Thoracic aorta (tissue), 2 donors: ENCODE measurements at places on chromosomes 16 and 17.
A peak's percentile ranks its signal among the peaks of the same experiment; 100 is the strongest.

GRCh38 chr16:67736858-67737257, 17.7 kb upstream of the GFOD2 start:
- no peak for DNase-seq

- no peak for DNase-seq
Observed at GRCh38 chr17:40910441-40910841, 25.4 kb upstream of the KRT20 start.

GRCh38 chr16:11560701-11561453, 25.8 kb downstream of the LITAF start:
- no peak for DNase-seq

- DNase-seq: no peak
Observed at GRCh38 chr16:60405286-60405685, 1631.0 kb downstream of the CDH8 start.

- DNase-seq: no peak
Observed at GRCh38 chr17:68141050-68141449, 105.5 kb downstream of the KPNA2 start.

- DNase-seq: no peak
Observed at GRCh38 chr16:60123392-60124023, 1389.4 kb upstream of the GOT2 start.

- no peak for DNase-seq
Observed at GRCh38 chr16:7585705-7586104, 253.1 kb downstream of the RBFOX1 start.

- DNase-seq: peak; percentile 51
Observed at GRCh38 chr16:77971306-77972061, 50.9 kb upstream of the CLEC3A start.

DNA sequence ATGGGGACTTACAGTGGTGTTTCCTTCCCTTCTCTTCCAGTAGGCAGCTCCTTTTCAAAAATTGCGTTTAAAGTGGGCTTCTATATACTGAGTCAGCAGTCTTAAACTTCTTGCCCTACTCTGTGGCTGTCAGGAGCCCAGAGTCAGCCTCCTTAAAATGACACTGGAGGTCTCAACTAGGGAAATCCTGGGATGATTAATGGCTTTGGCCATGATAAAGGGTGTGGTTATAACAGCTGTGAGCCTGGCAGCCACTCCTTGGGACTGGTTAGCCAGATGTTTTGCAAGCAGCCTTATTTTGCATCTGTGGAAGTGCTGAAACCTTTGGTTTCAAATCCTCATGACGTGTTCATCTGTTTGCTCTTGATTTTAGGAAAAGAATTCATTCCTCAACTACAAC, 25.0 kb downstream of the TAC4 start:
- no peak for DNase-seq

DNA sequence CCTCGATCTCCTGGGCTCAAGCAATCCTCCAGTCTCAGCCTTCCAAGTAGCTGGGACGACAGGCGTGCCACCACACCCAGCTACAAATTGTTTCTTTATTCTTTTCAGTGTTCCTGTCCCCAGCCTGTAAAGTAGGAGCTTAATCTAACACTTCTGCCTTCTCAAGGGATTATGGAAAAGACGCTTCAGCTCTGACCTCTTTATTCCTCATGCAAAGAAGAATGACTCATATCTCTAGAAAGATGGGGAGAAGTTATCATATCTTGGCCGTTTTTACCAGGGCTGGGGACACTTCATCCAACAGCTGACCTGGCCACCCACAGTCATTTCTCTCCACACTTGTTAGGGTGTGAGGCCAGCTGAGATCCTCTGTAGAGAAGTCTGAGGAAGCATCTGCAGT, 172.6 kb downstream of the HAPSTR1 start:
- DNase-seq: no peak

DNA sequence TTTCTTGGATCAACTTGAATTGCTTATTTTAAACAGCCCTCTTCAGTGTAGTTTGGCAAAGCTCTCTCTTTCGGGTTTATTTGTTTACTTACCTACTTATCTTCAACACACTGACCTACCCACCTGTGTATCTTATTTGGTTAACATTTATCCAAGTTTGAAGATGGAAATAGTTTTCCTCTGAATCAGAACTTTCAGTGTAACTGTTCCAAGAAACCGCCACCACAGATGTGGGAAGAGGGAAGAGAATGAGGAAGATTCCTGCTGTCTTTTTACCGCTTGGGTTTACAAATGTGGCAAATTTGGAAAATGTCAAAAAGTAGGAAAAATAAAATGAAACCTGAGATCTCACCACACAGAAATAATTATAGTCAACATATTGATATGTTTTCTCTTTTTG, 115.8 kb downstream of the MSI2 start:
- DNase-seq: no peak

GRCh38 chr17:56812901-56813388, 20.8 kb downstream of the C17orf67 start:
- DNase-seq: no peak

DNA sequence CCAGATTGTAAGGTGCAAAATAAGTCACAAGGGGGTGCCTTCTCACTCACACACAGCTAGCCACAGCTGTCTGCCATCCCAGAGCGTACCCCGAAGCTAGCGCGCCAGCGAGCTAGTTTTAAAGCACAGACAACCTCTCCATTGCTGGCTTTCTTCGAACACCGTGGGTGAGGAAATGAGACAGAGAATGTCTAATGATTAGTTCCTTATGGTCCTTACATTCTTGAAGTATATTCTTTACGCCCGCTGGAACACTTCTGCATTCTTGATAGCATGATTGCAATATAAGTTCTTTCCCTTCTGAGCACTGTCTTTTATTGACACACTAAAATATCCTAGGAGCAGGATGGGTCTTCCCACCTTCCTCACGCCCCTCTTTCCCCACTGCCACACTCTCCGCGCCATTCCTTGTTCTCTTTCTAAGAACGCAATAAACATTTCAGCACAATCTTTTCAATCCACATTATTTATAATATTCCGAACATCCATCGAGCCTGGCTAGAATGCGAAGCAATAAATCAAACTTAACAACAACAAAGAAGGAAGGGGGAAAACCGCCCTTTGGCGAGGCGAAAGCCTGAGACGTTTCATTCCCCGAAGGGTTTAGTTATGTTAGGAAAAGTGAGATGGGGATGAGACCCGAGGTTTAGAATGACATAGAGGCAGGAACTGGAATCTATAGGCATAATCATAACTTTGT, 251.3 kb downstream of the NTN1 start:
- DNase-seq: no peak

GRCh38 chr17:10051112-10051511, 146.0 kb upstream of the RCVRN start:
- no peak for DNase-seq

GRCh38 chr17:81390873-81391255, 4.4 kb upstream of the BAHCC1 start:
- DNase-seq: no peak

DNA sequence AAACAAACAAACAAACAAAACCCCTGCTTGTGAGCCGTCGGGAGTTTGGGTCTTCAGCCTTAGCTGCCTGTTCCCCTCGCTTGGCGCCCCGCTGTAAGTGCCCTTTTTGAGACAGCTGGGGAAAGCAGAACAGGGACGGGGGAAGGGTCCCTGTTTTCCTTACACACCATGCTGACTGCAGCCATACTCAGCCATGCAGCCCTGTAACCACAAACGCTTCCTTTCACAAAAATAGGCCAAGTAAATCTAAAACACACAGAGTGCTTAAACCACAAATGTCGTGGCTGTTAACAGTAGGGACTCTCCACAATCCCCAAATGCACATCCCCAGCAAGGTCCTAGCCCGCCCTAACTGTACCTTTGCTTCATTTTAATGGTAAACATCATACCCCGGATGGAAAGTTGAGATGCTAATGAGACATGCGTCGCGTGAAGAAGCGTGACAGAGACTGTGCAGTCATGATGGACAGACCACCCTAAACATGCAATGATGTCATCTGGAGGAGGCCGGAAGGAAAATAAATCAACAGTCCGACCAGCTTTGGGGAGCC, 129.9 kb downstream of the MGAT5B start:
- DNase-seq: no peak

DNA sequence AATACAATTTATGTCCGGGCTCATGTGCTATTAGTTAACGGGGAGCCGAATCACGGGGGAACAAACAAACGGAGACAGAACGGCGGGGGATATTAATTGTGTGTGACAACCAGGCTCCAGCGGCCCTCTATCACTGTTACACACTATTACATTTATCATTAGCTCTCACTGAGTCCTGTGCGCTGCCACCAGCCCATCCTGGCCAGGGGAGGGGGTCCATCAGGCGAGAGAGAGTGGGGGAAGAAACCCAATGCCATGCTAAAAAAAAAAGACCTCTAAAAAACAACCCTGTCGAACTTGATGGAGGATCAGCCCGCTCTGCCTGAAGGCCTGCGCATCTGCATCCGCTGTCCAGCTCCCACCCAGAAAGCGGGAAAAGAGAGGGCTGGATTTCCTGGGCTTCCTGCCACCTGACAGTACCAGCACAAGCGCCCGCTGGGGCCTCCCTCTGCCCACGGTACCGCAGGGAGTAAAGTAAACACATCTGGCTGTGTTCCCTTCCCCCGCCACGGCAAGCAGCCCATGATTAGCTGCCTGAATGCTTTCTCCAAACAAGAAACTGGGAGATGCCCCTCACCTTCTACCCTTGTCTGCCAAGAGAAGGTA, 41.7 kb downstream of the PIPOX start:
- DNase-seq: no peak

DNA sequence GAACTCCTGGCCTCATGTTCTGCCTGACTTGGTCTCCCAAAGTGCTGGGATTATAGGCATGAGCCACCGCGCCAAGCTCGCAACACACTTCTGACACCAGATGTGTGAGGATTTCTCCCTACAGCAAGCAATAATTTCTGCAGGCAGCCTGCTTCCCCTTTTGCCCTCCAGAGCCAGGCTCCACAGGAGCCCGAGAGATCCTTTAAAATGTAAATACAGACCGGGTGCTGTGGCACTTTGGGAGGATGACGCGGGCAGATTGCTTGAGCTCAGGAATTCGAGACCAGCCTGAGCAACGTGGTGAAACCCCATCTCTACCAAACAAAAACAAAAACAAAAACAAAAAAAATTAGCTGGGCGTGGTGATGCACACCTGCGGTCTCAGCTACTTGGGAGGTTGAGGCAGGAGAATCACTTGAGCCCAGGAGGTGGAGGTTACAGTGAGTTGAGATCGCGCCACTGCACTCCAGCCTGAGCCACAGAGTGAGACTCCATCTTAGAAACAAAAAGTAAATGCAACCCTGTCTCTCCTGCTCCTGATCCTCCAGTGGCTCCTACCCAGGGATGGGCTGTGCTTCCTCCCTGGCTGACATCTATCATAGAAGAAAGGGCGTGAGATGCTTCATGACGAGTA, 14.7 kb downstream of the C16orf96 start:
- DNase-seq: no peak

- DNase-seq: no peak
Observed at GRCh38 chr17:64259922-64260321, 3.1 kb downstream of the TEX2 start.

DNA sequence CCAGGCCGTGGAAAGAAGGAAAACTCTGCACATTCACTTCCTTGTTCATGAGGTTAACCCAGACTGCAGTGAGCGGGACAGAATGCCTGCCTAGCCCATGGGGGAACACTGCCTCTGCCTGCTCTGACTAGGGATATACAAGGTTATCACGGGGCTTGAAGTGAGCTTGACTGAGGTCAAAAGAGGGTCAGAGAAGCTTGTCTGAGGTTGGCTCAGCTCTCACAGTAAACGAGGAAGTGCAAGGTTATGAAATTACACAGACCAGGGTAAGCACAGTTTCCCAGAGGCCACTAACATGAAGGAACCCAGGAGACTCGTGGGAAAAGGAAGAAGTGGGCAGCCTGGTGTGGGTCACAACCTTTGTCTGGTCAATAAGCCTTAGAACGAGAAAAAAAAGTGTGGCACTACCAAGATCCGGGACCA, 28.7 kb downstream of the HIC1 start:
- DNase-seq: no peak

DNA sequence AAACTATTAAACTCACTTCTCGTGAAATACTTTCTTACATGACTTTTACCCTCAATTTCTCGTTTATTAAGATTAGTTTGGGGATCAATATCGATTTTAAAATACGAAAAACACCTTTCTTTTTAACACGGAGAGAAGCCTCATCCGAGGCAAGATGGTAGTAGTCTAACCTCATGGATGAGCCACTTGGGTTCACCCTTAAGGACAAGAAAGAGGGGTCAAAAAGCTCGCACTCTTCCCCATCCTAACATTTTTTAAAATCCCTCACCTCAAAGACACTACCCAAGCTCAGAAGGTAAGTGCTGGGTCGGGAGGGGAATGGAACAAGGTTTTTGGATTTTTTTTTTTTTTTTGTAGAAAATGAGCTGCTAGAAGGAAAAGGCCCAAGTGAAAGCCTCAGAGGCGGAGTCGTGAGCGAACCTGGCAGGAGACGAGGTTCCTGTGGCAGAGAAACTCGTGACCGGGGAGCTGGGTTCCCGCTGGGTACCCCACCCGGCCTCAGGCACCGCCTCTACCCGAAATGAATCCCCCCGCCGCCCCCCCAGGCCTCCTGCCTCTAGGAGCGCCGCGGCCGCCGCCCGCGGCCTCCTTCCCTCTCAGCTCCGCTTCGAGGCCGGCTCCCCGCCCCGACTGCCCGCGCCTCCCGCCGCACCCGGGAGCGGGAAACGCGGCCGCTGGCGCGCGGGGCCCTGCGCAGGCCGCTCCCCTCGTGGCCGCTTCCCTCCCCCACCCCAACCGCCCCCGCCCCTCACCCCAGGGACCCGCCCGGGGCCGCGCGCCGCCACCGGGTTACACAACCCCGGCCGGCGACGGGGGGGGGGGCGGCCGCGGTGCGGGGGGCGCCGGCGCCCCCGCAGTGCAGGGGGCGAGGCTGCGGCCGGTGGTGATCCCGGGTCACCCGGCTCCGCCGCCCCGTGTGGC, 1.6 kb downstream of the NUFIP2 start:
- peak; percentile 9 for DNase-seq

GRCh38 chr16:24966031-24966430, 49.1 kb downstream of the ARHGAP17 start:
- DNase-seq: no peak

GRCh38 chr17:17412326-17412725, 64.5 kb upstream of the MED9 start:
- no peak for DNase-seq

GRCh38 chr16:62068747-62069146, 32.5 kb upstream of the CDH8 start:
- no peak for DNase-seq

DNA sequence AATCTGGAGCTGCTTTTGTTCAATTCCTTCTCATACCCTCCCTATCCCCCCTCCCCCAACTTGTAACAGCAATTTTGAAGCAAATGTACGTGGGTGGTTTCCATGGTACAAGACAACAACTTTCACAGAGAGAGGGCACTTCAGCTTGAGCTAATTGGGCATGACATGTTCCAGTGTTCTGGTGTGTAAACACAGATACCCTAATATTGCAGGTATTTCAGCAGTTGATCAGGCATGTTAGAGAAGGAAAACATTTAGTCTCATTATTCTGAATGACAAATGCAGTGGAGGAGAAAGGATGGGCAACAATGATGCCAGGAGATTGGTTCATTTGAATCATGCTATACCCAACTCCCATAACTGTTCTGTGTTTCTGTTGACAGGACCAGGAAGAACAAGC, 137.5 kb downstream of the TRIM37 start:
- no peak for DNase-seq

GRCh38 chr16:14303639-14304394, 232.7 kb downstream of the MRTFB start:
- no peak for DNase-seq
